ENCODE measurements at places on chromosomes 5 and 9. TPM values are rescaled to one million over a fixed set of nuclear protein-coding genes. Genes with fewer than 3 reads are reported as not detected.

GRCh38 chr9:134419000-134419683, 92.9 kb downstream of the RXRA start:
- DNase-seq, result no peak
- peaks cover 14% of the 10 kb centered on the region for H3K27me3 ChIP-seq
- H3K4me3 ChIP-seq, result no peak overlapping the region
- H3K27ac ChIP-seq, result no peak overlapping the region
- H3K36me3 ChIP-seq, result peaks cover 7% of the 10 kb centered on the region

Gene PLPPR1
- 0.15 TPM for total RNA-seq

Gene ZSWIM6
- 77.0 TPM for total RNA-seq

Gene C7
- 1.5 TPM for total RNA-seq
